ENCODE measurements at places on chromosomes 2 and 18.

GRCh38 chr18:6873040-6873751 lies 143.7 kb downstream of the ARHGAP28 start:
- DNase-seq, result no peak

GRCh38 chr2:60532421-60532820 lies 21.0 kb downstream of the BCL11A start:
- no peak for DNase-seq

DNA sequence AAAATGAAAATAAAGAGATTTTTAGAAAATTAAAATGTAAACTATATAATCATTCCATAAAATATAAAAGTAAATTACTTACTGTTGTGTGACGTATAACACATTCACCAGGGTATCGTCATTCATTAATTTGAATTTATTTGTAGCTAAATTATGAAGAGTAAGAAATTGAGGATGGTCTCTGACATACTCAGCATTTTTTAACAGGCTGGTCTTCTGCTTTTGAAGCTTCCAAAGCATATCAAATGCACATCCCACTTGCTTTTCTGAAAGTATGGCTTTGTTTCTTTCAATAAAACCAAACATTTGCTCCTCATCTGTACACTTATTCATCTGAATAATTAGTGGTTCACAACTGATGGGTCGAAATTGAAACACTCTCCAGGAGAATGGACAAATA lies 2.1 kb downstream of the FASTKD1 start:
- DNase-seq, result no peak

GRCh38 chr2:205471776-205472175 lies 210.5 kb upstream of the NRP2 start:
- DNase-seq, result no peak

DNA sequence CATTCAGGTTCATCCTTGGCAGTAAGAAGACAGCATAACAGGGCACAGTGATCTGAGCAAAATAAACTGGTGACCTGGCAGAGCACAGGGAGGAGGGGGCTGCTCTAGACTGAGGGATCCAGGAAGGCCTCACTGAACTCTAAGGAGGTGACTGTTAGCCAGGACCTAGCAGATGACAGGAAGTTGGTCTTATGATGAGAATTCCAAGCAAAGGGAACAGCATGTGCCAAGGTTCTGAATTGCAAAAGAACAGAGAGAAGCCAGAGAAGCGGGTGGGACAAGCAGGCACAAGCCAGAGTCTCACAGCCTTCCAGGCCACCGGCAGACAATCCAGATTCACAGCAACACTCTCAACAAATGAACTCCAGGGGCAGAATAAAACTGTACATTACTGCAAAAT lies 152.7 kb upstream of the PTPRM start:
- no peak for DNase-seq

- no peak for DNase-seq
Measured at GRCh38 chr2:188678882-188679281, 295.3 kb upstream of the COL3A1 start.

DNA sequence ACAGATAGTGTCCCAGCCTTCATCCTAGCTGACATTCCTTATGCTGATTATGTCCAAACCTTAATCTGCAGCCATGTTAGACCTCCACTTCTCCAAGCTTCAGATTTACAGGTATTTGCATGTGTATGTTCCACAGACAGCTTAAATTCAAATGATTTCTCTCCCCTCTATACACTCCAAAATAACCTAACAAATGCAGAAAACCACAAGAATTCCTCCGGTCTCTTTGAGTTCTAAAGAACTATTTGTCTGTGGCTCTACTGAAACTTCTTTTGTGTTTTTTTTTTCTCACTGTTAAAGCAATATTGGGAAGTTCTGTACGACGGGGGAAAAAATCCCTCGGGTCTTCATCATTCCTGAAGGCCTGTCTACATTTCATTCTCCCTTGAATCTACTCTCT lies 8.6 kb downstream of the NDUFS1 start:
- no peak for DNase-seq

DNA sequence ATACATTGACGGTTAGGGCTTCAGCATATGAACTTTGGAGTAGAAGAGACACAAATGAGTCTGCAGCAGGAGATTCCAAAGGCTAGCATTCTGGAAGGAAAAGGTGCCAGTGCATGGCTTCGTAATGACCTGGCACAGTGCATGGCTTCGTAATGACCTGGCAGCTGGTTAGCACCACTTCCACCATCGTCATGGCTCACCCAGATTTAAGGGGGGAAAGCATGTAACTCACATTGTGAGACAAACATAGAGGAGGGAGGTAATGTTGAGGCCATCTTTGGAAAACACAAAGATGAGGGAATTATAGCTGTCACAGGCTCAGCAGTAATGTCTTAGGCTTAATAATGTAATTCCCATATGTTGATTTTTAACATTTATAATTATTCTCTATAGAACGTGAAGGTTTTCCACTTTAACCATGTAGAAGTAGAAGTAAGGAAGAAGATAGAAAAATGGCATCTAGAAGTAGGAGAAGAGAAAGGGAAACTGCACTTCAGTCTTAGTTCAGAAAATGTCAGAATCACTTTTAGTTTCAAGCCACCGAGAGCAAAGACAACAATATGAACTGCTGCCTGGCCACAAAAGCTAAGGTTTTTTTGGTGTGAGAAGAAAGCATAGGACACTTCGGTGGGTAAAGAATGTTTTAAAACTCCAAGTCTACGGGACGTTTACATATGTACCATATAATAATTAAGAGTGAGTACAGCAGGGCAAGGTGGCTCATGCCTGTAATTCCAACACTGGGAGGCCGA lies 6.8 kb upstream of the STK25 start:
- no peak for DNase-seq

GRCh38 chr2:28362991-28363521 lies 29.6 kb upstream of the FOSL2 start:
- no peak for DNase-seq

DNA sequence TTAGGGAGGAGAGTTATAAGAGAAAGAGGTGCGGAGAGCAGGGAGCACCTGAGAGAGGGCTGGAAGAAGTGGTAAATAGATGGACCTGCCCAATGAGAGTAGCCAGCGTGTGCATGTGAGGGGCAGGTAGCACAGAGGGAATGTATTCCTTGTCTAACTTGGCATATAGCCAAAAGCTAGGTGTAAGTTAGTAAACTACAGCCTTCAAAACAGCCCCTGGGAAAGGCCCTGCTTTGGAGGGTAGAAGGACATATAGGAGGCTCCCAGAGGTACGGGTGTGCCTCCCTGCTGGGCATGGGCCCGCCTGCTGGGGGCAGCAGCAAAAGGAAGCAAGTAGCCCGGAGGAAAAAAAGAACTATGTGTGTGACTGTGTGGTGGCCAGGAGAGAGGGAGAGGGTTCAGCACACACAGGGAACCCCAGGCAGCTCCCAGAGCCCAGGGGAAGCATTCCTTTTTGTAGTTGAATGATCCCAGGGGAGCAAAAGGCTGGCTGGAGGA lies 48.0 kb downstream of the TCF7L1 start:
- DNase-seq, result no peak

DNA sequence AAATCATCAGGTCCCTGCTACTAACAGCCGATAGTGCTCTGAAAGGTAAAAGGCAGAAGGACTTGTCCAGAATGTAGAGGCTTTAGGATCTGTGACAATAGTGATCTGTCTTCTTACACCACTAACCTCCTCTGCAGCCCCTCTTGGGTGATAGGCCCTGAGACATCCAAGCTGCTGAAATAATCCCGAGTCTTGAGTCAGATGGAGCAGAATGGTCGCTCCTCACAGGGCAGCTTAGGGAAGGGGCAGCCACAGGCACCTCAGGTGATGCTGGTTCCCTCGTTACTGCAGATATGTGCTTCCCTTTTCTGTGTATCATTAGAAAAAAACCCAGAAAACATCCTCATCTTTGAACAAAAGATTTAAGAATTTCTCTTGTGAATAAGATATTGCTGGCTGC lies 157.1 kb upstream of the DLX2 start:
- DNase-seq, result no peak

DNA sequence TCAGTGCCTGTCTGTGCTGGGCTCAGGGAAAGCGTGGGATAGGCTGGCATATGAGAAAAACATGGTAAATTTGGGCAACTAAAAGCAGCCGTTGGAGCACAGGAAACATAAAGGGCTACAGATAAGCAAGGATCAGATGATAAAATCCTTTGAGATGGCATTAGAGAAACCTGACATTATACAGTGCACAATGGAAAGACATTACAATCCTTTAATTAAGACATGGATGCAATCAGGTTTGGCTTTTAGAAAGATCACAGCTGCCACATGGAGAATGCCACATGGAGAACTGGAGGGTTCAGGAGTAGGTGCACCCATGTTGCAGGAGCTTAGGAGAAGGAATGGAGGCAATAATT lies 117.3 kb downstream of the CDC42EP3 start:
- DNase-seq, result no peak

- DNase-seq, result no peak
Measured at GRCh38 chr2:36609507-36609906, 11.5 kb upstream of the FEZ2 start.

DNA sequence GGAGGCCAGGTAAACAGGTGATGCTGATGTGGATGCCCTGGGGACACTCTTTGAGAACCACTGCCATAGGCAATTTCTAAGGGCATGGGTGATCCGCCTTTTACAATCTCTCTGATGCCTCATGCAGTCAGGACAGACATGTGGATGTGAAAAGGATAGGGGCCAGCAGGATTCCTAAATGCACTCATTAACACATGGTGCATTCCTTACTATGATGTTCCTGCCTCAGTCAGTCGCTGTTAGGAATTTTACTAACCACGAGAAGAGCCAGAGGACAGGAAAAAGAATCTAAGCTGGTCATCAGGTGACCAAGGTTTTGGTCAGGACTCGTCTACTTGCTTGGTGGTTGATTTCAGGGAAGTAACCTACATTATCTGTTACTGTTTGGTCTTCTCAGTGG lies 191.0 kb downstream of the ARL4C start:
- DNase-seq, result no peak

GRCh38 chr2:46863882-46864281 lies 51.7 kb downstream of the MCFD2 start:
- DNase-seq, result no peak

GRCh38 chr2:184338771-184339170 lies 259.6 kb upstream of the ZNF804A start:
- no peak for DNase-seq

- no peak for DNase-seq
Measured at GRCh38 chr2:47271054-47272000, 116.2 kb upstream of the STPG4 start.

DNA sequence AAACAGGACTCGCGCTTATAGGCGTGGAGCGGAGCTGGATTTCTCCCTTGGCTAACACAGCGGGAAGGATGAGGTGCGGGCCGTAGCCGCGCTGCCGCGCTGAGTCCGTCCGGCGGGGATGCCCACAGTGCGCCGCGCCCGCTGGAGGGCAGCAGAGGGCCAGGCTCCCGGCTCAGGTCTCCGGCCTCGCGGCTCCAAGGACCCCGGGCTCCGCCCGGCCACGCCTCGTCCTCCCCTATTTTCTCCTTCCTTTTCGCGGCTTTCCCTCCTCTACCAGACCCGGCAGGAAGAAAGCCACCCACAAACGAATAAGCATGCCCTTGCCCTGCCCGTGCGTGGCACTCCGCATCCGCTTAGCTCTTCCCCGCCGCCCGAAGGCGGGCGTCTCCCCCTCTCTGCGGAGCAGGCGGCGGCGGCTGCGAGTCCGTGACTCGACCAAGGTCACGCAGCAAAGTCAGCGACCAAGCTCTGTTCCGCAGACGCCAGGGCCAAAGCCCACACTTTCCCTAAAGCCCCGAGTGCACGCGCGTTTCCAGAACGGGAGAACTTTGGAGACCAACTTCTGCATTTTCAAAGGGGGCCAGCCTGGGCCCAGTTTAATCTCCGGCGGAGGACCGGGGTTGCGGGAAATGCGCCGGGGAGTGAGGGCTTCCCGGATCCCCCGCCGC lies 48.5 kb downstream of the KCNIP3 start:
- DNase-seq, result peak; percentile 82

GRCh38 chr18:63292831-63293683 lies 26.5 kb downstream of the BCL2 start:
- DNase-seq, result no peak

- no peak for DNase-seq
Measured at GRCh38 chr2:233131936-233132720, 72.0 kb downstream of the INPP5D start.

DNA sequence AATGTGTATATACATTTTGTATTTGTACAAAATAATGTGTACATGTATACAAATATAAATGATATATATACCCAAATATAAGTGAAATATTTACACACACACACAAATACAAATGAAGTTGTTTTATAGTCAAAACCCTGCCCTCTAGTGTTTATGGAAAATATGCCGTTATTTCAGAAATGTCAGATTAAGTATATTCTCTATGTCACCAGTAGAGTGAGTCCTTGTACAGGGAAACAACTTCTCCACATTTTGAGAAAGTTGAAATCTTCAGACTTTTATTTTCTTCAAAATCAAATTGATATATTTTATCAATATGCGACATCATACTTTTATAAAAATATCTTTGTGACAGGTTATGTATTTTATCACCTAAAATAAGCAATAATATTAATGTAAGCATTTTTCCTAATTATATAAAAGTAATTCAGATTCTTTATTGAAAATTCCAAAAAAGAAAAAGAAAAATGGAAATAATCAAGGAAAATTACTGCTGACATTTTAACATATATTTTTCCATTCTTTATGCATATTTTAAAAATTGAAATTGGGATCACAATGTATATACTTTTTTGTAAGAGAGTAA lies 22.4 kb downstream of the ARL6IP6 start:
- peak; percentile 57 for DNase-seq

DNA sequence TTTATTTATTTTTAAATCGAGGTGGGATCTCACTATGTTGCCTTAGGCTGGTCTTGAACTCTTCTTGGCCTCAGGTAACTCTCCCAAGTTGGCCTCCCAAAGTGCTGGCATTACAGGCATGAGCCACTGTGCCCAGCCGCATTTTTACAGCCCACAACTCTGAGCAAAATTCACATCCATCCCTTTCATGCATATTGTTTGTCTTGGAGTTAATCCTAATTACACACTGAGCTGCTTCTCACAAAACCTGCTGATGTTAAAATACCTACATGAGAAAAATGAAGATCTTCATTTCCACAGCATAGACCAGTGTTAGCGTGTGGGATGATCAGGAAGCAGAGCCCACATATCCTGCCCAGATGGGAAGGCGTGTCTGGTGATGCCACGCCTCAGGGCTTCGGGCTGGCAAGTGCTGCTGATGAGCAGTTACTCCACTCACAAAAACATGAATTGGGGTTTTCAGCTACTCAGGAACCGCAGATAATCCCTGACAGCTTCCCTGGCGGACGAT lies 14.6 kb downstream of the ITGB1BP1 start:
- no peak for DNase-seq

DNA sequence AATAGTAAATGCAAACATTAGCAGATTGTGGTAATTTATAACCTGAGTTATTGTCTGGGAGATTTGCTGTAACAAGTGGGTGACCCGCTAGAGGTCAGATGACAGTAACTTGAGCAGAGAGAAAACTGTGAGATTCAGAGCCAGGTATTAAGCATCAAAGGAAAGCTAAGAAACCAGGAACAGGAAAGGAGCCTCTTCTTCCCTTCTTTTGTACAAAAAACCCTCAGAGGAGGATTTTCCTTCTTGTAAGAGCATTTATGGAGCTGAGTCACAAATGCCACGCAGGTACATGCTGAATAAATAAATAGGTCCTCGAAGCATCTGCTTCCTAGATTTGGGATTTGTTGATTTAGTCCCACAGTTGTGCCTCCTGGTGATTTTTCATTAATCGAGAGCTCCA lies 146.5 kb downstream of the SH3BP4 start:
- DNase-seq, result no peak

GRCh38 chr2:162992828-162993227 lies 154.3 kb upstream of the KCNH7 start:
- no peak for DNase-seq

GRCh38 chr2:104880076-104880475 lies 26.2 kb downstream of the POU3F3 start:
- no peak for DNase-seq

GRCh38 chr2:227379095-227379494 lies at the start of gene TM4SF20:
Gene TM4SF20 (minus strand): TSS chr2:227379306. CDS start chr2:227379268, 38 bp downstream.
- no peak for DNase-seq
